ENCODE measurements at places on chromosomes 1 and 21.

GRCh38 chr1:183711741-183712361, 58.7 kb upstream of the APOBEC4 start:
- DNase-seq: peak; percentile 94

DNA sequence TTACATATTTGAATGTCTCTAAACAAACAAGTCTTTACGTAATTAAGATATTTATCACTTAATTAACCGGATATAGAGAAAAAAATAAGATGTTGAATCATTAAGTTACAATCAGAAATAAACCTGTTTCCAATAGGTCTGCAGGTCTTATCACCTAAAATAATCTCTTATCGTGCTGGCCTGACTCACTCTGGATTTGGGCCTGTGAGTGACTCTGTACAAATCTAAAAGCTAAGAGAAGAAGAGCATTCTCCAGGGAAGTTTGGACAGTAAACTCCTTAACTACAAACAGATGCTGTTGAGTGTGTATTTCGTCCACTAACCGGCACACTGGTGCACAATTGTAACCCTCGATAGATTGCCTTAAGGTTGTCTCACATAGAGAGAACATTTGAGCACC, 25.3 kb downstream of the CEP104 start:
- DNase-seq: peak; percentile 7

DNA sequence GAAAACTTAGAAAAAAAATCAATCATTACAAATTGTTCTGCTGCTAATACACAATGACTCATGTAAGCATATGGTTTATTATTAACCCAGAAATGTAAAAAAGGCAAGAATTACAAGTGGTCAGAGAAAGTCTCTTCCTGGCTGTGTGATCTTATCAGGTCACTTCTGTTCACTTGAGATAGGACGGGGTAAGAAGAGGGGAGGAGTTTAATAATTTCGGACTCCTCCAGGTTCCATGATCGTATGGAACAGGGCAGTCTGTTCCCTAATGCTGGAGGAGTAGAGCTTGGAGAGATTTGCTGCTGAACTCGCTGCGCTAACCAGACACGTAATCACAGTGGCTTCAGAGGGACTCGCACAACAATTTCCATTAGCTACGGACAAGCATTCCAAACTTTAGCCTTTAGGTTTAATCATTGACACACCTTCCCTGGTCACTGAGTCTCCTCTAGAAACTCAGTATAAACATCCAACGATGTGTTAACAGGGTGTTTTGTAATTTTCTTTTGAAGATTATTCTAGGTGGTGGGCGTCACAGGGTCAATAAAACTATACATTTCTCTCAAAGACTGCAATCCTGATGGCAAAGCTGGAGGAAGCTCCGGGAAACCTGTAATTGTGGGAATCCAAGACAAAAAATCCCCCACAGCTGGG, 1.3 kb downstream of the CRYZ start:
- no peak for DNase-seq

DNA sequence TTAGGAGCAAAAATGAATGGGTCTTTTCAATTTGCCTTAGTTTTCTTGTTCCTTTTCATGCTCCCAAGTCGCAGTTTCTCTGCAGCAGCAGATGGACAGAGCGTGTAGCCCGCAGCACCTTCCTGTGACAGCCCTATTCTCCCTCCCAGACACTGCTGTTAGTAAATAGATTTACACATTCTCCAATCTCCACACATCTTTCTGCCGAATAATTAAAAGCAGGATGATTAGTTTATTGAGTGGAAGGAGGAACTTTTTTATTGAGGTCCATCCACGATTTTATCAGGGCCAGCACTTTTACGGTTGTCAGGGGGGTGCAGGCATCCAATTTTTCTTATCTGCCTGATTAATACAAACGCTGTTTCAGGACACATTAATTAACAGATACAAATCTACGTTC, 98.2 kb upstream of the USH2A start:
- no peak for DNase-seq

- DNase-seq: peak; percentile 44
These were observed 49.1 kb upstream of the CR2 start for GRCh38 chr1:207404849-207405525.

GRCh38 chr1:89670163-89670562, 37.2 kb downstream of the LRRC8C start:
- no peak for DNase-seq

DNA sequence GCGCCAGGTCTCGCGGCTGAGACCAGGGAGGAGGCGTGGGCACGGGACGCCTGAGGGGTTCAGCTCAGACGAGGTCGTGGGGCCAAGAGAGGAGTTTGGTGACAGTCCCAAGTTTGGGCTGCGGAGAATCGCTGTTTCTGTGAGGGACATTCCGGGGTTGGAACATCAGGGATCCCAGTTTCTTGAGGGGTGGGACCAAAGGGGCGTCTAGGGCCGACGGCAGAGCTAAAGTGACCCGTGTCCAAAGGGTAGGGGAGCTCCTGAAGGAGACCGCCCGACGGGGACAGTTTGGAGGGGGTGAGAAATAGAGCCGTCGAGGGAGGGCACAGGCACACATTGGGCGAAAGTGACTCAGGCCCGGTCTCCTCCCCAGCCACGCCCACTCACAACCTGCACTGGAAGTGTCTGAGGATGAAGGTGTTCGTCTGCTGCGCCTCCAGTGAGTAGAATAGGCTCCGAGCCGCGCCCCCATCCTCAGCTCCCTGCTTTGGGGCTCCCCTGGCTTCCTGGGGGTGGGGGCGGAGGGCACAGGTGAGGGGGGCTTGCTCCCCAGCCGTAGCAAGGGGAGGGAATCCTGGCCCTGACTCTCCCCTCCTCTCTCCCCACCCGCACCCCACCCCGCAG, 7.0 kb downstream of the EFNA3 start:
- DNase-seq: no peak

DNA sequence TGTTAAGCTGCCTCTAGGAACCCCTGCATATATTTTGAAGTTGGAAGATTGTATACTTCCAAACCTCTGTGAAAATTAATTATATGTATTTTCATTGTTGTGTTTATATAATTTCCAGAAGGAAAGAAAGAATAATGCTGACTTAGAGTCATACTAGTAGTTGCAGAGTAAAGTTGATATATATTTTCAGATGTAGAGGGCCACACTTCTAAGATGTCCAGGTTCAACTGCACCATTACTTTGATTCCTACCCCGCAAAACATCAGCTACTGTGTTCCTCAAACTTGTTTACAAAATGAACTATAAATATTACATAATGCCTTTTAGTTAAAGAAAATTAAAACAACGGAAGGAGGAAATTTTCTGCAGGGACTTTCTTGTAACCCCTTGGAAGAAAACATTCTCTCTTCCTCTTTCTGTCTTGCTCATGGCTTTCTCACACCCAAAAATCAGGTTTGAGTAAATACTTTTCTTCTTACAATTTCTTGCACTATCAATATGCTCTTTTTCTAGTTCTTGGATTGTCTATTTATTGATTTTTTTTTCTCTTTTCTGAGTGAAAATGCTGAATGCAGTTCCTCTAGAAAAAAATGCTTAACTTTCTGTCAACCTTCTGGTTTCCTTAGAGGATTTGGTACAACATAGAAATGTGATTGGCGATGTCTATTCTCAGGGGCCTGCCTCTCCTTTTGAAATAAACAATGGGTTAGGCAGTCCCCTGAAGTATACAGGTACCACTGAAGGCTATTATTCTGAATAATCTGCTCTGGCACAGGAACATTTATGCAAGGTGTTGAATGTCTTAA, 867.8 kb downstream of the TTLL7 start:
- no peak for DNase-seq

GRCh38 chr1:88801575-88802208, 89.7 kb downstream of the GTF2B start:
- no peak for DNase-seq

DNA sequence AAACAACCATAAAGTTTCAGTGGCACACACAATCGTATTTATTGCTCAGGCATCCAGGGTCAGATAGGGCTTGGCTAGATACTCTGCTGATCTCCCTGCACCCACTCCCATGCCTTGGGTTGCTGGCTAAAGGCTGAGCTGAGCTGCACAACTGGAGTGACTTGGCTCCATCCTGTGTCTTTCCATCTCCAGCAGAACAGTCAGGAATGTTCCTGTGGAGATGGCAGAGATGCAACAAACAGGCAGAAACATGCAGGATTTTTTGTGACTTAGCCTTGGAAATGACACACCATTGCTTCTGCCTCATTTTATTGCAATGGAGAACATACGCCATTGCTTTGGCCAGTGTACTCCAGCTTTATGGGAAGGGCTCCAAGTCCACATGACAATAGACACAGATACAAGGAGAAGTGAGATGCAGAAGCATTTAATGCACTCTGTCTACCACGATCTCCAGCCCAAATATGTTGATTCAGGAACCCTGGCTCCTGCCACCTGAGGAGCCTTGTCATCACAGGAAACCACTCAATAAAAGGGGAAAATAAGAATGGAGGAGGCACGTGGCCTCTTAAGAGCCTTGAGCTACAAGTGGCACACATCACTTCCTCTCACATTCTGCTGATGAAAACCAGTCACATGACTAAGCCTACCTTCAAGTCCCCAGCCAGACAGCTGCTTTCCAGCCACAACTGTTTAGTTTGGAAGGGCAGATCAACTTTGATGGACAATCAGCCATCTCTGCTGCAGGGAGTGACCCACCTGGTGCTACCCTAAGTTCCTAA, 10.1 kb upstream of the GUCA2B start:
- no peak for DNase-seq

DNA sequence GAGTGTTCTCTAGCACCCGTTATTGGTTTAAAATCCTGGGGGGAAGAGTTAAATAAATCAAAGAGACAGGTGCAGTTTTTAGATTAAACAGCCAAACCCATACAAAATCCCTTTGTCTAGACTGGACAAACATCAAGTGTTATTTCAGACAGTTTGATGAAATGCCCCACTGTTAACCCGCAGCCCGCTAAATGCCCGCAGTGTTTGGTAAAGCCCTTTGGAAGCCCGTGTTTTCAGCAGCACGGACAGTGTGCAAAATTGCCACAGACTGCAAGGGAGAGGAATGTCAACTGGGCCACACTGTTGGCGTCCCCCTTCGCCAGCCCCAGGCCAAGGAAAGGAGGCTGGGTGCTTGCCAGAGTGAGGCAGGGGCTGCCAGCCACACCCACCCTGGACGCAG, 26.6 kb downstream of the AJAP1 start:
- DNase-seq: no peak

- no peak for DNase-seq
These were observed 1.0 kb downstream of the ANGEL2 start for GRCh38 chr1:213014642-213015041.

GRCh38 chr1:230056098-230056497, 10.9 kb upstream of the GALNT2 start:
- DNase-seq: no peak

GRCh38 chr1:196056966-196057365, 551.3 kb downstream of the KCNT2 start:
- DNase-seq: no peak

- DNase-seq: no peak
These were observed 300.3 kb upstream of the B3GALT2 start for GRCh38 chr1:193486671-193487229.

DNA sequence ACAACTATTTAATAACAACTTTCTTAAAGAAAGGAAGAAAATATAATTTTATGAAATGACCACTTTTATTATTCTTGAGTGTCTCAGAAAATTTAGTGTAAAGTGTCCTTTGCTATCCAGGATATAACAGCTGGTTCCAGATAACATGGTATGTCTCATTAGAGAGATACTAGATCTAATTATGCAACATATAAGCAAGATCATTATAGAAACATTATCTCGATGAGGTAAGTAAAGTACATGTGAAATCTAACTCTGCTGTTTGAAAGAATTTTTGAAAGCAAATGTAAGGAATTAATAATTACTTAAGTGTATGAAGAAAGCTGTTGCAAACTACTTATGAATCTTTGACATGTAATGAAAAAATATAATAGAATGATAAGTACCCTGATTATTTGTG, 887.4 kb upstream of the CXADR start:
- DNase-seq: no peak

DNA sequence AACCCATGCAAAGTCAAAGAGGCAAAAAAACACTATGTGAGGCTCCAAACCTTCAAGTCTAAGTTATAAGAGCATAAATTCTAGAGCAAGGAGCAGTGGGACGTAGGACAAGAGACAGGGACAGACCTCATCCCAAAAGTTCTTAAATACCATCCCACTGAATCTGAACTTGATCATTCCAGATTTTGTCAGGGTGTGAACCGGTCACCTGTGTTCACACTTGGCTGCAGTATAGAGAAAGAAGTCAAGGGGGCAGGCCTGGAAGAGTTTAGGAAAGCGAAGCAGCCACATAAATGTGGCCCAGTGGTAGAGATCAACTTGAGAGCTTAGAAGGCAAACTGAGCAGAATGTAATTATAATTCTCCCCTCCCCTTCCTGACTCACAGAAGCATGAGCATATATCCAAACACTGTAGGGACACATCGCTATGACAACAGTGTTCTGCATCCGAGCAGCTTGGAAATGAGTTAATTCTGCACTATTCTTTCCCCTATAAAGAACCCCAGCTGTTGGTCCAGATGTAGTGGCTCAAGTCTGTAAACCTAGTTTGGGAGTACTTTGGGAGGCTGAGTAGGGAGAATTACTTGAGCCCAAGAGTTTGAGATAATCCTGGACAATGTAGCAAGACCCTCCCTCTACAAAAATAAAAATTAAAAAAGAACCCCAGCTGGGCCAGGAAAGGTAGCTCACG, 2.7 kb downstream of the AKR7A2 start:
- DNase-seq: no peak

DNA sequence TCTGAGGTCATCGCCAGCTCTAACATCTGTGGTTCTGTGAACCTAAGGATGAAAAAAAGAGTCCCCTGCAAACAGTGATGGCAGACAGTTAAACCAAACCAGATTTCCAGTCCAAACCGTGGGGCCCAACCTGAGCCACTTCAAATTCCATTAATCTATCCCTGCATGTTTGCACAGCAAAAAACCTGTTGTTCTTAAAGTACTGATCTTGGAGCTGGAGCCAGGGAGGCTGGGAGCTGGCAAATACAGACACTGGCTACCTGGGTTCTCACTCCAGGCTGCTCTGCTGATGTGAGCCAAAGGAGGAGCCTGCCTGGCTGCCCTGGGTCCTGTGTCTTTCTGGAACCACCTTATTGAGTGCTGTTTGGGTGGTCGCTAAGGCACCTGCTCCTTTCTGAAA, 16.4 kb downstream of the LDLRAD1 start:
- no peak for DNase-seq

DNA sequence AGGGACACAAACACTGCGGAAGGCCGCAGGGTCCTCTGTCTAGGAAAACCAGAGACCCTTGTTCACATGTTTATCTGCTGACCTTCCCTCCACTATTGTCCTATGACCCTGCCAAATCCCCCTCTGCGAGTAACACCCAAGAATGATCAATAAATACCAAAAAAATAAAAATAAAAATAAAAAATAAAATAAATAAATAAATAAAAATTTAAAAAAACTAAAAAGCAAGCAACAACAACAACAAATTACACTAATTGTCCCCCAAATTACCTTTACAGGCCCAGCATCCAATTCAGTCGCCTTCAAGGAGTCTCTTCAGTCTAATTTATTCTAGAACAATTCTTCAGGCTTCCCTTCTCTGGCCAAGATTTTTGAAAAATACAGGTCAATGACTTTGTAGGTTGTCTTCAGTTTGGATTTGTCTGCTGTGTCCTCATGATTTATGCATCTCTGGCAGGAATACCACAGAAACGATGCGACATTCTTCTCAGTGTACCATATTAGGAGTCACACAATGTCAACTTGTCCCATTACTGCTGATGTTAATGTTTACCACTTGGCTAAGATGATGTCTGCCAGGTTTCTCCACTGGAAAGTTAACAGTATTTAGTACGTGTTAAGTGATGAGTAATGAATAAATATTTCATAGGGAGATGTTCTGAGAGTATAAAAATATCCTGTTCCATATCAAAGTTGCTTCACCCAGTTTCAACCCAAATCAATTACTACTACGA, 20.3 kb upstream of the BMP8B start:
- DNase-seq: no peak

- DNase-seq: no peak
These were observed 58.4 kb upstream of the EFHD2 start for GRCh38 chr1:15351310-15351709.

Data from fibroblast of skin of left quadriceps (primary cell).